NCI-H774 (cell line): ENCODE measurements at places on chromosomes 13 and 19.
A peak's percentile ranks its signal among the peaks of the same experiment; 100 is the strongest.

- no peak for DNase-seq
Observed at GRCh38 chr13:73096638-73097037, 37.8 kb downstream of the KLF5 start.

DNA sequence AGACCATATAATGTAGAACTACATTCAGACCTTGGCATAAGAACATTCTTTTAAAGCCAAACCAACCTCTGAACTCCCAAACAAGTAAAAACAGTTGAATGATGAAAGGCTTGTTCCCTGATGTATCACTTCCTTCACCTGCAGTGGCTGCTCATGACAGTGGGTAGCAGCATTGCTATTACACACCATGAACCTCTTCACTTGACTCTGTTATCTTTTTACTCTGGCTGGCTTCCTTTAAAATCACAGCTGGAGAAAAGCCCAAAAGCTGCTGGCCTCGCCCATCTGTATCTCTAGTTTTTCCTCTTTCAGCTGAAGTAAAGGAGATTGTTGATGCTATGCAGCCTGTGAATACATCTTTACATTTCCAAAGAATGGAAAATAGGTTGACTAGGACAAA lies 22.6 kb downstream of the THSD1 start:
- DNase-seq: no peak

- no peak for DNase-seq
Observed at GRCh38 chr19:6233827-6234511, 45.8 kb downstream of the MLLT1 start.

- DNase-seq: no peak
Observed at GRCh38 chr19:40534148-40534547, 42.5 kb upstream of the SHKBP1 start.

DNA sequence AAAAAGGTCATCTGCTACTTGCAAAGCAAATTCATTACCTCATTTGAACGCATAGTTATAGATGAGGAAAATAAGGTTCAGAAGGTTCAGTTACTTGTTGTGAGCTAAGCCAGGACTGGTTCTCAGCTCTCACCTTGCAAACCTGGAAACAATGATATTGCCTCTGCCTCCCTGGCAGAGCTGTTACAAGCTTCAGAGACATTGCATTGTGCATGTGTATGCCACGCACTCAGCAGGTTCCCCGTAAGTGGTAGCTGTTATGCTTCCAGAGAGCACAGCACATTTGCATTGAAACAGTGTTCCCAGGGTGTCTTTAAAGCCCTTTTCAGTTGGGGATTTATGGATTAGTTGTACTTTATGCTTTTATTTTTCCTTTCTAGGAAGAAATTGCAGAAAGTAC lies 80.6 kb downstream of the DGKH start:
- no peak for DNase-seq

DNA sequence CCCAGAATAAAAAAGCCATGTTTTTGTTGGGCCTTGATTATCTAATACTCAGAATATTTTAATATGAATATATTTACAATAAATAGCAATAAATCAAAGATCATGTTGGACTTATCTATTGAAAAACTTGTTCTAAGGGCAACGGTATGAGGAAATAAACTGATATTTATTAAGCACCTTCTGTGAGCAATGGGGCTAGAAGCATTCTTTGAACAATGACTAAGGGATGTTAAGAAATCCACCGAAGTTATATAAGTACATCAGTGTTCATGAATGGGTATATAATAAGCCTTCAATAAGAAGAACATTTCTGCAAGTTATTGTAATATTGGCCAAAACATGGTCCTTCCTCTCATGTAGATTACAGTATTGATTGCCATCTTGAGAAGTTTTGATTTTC lies 221.8 kb downstream of the OXGR1 start:
- DNase-seq: no peak

- no peak for DNase-seq
Observed at GRCh38 chr19:48379058-48379457, 12.3 kb downstream of the KDELR1 start.

- DNase-seq: no peak
Observed at GRCh38 chr13:47976325-47976724, 24.7 kb downstream of the SUCLA2 start.

DNA sequence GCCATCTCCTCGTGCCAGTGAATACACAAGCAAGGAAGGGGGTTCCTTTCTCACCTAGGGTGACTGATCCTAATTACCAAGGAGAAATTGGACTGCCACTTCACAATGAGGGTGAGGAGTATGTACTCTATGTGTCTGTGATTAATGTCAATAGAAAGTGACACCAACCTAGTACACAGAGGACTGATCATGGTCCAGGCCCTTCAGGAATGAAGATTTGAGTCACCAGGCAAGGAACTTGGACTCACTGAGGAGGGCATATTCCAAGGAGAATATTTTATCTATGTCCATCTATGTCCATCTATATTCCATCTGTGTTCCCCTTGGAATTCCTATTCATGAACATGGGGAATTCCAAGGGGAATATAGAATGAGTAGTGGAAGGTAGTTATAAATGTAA lies 9.2 kb upstream of the ALOX5AP start:
- DNase-seq: no peak

GRCh38 chr13:48316826-48317510 lies 13.4 kb downstream of the RB1 start:
- no peak for DNase-seq

DNA sequence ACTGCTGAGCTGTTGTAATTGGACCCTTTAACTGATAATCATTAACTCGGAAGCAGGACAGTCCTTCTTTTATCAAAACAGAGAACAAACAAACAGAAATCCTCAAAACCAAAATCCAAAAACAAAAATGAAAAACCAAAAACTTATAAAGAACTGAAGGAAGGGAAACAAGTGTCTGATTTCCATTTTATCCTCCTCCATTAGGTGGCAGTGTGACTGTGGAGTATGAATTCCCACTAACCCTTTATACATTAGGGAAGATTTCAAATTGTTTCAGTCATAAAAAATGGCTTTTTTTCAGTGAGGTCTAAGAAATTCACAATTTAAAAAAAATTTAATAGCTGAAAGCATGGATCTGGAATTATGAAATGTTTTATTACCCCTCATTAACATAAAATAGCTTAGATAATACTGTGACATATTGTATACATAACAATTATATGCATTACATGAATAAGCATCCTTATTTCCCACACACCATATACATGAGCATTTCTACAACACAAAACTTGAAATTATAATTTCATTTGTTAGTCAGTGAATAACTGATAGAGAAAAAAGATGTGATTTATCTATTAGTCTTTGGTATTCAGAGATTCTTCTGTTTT lies 1074.3 kb upstream of the PCDH9 start:
- no peak for DNase-seq

GRCh38 chr13:30725326-30726085 lies 9.8 kb upstream of the ALOX5AP start:
- no peak for DNase-seq

GRCh38 chr13:26382366-26382765 lies 128.4 kb downstream of the CDK8 start:
- DNase-seq: no peak

DNA sequence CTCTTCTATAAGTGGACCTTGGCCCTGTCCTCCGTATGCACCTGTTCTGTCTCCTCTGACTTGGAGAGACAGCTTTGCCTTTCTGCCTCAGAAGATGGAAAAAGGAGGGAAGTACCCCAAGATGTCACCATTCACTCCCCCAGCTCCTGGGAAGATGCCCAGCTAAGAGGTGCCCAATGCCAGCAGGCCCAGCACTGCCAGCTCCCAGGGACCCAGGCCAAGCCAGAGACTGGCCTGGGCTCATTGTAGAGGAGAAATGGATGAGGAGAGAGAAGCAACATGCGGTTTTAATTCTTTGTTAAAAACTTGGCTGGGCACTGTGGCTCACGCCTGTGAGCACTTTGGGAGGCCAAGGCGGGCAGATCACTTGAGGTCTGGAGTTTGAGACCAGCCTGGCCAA lies 111.5 kb upstream of the ZNF507 start:
- no peak for DNase-seq

DNA sequence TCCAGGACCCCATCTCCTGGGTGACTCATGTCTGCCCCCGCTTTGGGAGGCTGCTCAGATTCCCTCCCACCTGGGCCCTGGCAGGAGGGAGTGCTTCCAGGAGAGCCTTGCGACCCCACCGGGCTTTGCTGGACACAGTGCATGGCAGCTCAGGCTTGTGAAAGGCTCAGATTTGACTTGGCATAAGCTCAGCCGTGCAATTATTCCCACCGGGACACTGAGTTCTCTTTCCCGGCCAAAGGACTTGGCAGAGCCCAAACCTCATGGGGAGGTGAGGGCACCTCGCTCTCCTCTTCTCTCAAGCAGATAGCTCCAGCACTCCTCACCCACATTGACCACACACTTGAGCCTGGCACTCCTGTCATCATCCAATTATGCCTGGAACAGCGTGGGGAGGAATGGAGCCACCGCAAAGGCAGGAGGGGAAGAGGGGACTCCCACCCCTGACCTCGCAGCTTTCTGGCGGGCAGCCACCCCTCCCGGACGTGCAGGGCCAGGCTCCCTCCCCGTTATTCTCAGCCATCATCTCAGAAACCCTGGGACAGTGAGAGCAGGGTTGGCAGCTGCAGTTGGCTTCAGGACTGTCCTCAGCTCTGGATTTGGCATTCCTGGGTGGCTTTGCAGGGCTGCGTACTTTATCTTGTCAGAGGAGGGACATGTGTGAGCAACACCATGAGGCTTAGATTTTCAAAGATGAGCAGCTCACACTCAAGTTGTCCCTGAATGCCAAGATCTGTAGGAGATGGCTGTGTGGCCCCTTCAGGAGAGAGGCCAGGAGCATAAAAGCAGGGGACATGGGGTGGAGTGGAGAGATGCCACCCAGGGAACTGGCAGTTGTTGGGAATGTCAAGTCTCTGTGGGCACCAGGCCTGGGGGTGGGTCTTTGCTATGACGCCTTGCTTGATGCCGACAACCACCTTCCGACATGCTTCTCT lies 306.2 kb downstream of the TEX29 start:
- DNase-seq: no peak

DNA sequence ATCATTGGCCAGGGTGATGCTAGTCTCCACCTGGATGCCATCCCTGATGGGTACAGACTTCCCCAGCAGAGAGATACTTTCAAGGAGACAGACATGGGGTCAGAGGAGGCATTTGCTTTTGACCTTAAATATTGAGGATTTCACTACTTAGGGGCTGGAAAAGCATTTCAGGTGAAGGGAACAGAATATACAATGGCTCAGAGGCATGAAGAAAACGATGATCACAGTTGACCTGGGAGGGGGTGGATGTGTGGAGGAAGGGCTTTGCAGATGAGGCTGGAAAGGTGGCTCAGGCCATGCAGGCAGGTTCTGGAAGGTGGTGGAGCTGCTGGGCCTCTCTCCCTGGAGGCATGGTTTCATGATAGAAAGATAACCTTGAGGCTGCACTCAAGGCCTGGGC lies 3.9 kb downstream of the MATK start:
- DNase-seq: no peak

DNA sequence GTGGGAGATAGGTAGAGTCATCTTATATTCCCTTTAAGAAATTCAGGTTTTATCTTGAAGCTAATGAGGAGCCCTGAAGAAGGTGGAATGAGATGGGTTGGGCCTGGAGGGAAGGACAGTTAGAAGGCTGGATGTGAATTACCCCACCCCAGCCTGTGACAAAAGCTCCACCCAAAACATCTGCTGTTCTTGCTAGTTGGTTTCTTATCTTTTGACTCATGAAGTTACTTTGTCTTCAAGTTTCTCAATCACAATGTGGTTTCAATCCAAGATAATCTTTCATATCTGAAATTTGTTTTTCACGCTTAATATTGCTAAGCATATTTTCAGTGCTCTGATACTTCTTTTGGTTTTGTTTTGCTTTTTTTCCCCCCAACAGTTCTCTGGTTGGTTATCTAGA lies 38.3 kb upstream of the HMGB1 start:
- DNase-seq: no peak

- DNase-seq: no peak
Observed at GRCh38 chr19:2064395-2064787, 13.3 kb upstream of the MKNK2 start.

DNA sequence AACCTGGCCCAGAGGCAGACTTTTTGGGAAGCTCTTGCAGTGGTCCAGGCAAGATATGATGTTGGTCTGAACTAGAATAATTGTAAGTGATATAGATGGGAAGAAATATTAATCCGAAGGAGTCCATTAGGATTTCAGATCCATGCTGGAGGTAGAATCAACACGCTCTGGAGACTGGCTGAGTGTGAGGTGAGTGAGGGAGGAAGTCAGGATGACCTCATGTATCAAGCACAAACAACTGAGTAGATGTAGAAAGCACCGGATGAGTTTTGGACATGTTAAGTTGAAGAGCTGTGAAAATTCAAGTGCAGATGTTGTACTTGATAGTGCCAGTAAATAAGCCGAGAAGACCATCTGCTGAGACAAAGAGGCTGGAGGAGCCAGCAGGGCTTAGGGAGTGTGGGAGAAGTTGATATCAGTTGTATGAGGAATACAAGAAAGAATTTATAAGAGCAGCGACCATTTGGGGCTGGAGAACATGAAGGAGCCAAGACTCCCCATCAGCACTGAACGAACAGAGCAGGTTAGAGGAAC lies 5.3 kb upstream of the CNMD start:
- DNase-seq: no peak

GRCh38 chr19:13014101-13014920 lies 19.0 kb downstream of the NFIX start:
- no peak for DNase-seq

DNA sequence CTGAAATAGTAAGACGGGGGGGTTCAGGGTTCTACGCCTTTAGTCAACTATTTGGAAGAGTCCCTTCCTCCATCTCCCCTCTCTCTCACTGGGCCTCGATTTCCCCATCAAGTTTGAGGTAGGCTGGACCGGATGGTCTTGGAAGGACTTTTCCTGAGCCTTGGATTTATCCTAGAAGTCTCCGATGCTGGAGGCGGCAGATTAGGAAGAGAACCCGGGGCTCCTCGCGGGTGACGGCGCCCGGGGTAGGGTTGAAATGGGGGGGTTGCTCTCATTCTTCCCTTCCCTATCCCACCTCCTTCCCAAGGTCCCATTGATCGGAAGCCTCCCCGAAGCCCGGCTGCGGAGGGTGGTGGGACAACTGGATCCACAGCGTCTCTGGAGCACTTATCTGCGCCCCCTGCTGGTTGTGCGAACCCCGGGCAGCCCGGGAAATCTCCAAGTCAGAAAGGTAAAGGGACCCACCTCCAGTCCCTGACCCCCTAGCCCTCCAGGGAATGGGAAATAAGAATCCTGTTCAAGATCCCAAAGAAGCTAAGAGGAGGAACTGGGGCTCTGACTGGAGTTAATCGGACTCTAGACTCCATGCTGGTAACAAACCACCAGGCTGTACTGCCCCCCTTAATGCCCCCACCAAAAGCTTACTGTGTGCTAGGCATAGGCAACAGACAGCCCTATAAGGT lies 781 bp downstream of the QPCTL start:
- peak; percentile 51 for DNase-seq

DNA sequence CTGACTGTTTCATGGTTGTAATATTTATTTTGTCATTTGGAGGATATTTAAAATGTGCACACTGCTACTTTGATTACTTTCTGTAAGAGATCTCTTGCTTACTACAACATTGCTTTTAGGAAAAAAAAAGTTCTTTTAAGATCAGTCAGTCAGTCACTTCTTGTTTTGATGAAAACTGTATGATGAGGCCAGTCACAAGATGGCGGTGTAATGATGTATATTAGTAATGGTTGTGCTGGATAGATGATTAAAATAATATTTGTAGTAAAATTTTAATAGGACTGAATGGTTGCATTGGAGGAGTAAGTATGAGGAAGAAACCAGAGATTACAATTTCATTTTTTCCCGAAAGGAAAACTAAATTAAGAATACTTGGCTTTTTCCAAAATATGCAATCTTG lies 2411.1 kb downstream of the PCDH9 start:
- no peak for DNase-seq
